ENCODE measurements at places on chromosomes 1 and 21.
A peak's percentile ranks its signal among the peaks of the same experiment; 100 is the strongest.

- no peak for DNase-seq
These were observed 2.8 kb upstream of the AZIN2 start for GRCh38 chr1:33078030-33078591.

GRCh38 chr1:168974611-168975010 lies 131.9 kb upstream of the ATP1B1 start:
- DNase-seq = no peak

- no peak for DNase-seq
These were observed 3.1 kb downstream of the TRAF5 start for GRCh38 chr1:211329764-211330201.

DNA sequence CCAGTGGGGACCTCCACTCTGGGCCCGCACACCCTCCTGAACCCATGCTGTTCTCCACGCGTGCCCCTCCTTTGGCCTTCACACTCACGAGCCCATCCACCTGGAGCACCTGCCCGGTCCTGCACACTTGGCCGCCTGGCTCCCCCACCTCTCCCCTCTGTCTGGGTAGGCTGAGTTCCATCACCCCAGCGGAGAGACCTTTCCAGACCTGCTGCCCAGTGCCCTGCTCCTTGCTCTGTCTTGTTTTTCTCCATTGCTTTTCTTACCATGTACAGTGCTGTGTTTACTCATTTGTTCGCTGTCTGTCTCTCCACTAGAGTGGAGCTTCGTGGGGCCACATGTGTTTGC lies 351.0 kb upstream of the VAMP3 start:
- no peak for DNase-seq

DNA sequence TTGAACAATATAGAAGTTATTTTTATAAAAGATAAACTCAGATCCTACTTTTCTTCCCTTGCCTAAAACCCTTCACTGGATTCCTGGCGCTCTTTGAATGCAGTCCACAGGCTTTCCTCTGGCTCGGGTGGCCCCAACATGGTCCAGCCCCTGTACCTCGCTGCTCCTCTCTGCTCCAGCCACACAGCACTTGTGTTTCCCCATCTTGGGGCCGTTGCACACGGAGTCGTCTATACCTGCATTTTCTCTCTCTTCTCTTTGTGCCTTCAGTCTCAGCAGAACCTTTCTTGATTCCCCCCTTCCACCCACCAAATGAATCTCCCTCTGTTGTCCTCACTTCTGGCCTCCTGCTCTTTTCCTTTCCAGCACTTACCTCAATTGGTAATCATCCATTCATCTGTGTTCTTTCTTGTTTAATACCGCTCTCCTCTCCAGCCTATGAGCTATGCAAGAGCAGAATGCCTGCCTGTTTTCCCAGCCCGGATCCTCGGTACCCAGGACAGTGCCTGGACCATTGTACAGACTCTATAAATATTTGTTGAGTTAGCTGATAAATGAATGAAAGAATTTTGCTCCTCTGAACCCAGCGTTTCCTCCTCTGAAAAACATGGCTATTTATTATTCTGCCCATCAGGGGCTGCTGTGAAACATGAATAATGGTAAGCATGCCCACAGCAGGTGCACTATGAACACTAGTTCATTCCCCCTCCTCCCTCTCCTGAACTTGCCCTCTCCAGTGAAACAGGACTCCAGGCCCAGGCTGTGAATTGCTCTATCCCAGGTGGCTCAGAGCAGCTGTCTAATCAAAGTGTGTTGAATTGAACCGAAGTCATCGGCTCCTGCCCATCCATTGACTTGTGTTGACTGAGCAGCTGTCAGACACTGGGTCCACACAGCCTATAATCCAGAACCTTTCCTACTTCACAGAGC lies 266.9 kb downstream of the PTPRU start:
- no peak for DNase-seq

DNA sequence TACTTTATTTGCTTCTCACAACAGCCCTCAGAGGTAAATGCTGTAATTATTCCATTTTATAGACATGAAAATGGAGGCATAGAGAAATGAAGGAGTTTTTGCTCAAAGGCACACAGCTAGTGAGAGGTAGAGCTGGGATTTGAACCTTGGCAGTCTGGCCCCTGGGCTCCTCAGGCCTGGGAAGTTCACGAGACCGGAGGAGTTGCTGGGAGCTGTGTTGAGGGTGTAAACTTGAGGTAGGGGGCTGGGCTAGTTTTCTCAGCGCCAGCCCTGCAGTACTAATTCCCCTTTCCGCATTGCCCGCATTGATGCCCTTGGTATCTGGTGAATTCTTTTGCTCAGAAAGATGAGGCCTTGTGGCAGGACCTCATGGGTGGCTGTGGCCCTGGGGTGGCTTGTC lies 73.3 kb downstream of the PTPRU start:
- DNase-seq = no peak

DNA sequence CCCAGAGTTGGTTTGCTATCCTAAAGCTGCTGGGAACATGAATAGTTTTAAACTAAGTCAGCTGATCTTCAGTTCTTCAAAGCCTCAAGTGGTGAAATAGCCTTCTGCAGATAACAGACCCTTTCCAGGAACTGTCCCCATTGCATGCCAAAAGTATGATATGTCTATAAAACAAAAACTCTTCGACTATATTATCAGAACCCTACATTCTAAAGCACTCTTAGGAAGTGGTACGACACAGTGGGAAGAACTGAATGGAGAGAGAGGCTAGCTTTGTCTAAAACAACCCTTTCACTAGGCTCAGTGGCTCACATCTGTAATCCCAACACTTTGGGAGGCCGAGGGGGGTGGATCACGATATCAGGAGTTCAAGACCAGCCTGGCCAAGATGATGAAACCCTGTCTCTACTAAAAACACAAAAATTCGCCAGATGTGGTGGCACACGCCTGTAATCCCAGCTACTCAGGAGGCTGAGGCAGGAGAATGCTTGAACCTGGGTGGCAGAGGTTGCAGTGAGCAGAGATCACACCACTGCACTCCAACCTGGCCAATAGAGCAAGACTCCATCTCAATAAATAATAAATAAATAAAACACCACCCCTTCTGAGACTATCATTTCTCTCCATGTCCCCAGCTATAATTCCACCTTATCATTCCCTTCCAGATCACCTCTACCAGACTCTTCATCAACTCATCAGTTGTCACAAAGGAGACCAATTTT lies 2.2 kb upstream of the FRRS1 start:
- DNase-seq = peak; percentile 8

DNA sequence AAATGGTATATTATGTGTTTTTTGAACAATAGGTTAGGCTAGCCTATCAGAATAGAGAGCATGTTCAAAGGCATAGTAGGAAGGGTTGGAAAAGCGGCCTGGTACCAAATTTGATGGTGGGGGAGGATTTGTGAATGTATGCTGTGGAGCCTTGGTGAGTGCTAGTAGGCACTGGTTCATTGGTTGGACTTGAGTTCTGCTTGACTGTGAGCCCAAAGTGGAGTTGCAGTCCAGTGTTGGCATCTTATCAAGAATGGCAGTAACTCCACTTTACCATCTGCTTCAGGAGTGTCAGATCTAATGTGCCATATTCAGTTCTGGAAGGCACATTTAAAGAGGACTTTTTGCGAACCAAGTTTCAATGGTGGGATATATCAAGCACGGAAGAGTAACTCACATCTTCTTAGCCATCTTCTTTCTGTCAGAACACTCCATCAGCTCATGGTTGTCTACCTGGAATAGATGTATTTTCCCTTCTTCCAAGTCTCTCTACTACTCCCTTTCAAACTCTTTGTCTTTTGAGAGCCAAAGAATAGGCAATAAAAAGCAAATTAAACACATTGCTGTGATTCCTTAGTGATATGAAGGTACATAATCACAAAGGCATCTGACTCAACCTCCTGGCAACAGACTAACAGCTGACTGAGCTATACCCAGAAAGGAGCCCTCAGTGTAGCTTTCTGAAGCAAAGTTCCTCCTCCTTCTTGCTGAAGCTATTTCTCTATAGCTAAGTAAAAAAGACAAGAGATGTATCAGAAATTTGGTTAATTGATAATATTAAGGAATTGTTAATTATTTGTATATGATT lies 21.7 kb downstream of the LRRC8B start:
- peak; percentile 37 for DNase-seq

- no peak for DNase-seq
These were observed 19.4 kb downstream of the PRPF38A start for GRCh38 chr1:52423771-52424170.

DNA sequence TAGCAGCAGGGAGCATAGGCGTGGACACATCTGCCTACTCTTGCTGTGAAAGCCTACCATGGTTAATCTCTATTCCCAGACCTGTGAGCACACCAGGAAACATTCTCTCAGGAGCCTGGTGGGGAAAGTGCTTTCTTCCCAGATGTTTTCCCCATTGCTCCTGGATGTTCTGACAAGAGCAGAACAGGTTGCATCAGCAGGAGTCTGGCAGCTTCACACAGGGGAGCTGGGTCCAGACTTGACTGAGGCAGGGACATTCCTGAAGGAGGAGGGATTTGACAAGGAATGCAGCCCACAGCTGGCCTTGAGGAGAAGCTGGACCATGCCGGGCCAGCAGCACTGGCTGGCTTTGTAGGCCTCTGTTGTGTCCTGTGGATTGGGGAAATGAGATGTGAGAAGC lies 21.0 kb upstream of the ARTN start:
- DNase-seq = peak; percentile 74

GRCh38 chr1:214476229-214476985 lies 75.0 kb downstream of the PTPN14 start:
- DNase-seq = no peak

DNA sequence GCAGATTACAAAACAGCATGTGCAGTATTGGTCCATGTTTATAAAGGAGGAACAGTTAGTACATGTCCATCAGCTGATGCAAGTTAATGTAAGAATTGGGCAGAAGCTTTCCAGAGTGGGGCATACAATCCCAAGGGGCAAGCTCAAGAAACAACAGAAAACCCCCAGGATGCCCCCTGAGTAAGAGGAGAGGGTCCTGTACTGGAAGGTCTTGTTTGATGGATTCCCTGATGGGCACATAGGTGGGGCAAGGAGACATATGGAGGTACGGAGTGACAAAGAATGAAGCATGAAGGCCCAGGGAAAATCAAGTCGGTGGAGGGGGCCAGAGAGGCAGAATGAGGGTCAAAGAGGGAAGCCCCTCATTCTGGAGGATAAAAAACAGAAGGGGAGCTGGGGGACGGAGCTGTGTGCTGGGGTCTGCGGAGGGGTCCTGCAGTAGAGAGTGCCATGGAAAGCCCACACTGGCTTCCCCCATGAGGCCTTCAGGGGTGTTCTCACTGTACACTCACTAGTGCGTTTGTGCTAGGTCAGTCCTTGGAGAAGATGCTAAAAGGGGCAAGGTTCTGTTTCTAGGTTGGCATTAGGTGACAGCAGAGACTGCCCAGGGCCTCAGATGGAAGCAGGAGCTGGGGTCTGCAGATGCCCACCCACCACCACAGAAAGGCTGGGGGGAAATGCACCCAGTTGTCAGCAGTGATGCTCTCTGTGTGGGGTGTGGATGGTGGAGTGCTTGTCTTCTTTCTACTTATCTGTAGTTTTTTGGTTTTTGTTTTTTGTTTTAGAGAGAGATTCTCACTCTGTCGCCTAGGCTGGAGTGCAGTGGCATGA lies 12.5 kb upstream of the MATN1 start:
- DNase-seq = no peak

- DNase-seq = no peak
These were observed 19.7 kb upstream of the MX1 start for GRCh38 chr21:41406340-41406739.

- DNase-seq = peak; percentile 3
These were observed 648.4 kb downstream of the PLA2G4A start for GRCh38 chr1:187477103-187477502.

DNA sequence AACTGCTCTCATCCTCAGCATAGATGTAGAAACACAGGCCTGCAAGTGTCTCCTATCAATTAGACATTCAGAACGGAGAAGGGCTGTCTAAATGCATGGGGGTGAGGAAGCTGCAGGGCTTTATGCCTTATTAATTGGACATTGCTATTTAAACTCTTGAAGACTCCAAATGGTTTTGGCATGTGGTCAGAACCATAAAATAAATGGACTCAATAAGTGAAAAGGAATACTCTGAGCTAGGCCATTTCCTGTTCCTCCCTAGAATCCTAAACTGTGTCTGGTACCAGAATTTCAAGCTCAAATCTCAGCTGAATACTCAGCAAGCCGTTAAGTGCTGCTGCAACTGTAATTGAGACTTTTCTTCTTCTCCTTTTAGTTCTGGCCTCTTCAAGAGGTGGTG lies 80.4 kb upstream of the C1orf87 start:
- DNase-seq = no peak

DNA sequence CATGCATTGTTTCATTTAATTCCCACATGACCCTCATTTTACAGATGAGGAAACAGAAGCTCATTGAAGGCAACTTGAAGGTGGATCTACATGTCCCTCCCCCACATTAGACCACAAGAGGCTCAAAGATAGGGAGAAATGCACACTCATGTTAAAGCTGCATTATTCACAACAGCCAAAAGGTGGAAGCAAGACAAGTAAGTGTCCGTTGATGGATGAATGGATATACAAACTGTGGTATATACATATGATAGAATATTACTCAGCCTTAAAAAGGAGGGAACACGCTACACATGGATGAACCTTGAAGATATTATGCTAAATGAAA lies 149.7 kb upstream of the JUN start:
- DNase-seq = peak; percentile 23

- DNase-seq = no peak
These were observed 68.0 kb downstream of the PDE9A start for GRCh38 chr21:42721341-42721824.

- DNase-seq = no peak
These were observed 57.8 kb downstream of the EDARADD start for GRCh38 chr1:236451796-236452373.

GRCh38 chr1:215055281-215055935 lies 27.1 kb upstream of the KCNK2 start:
- DNase-seq = peak; percentile 9

GRCh38 chr1:12712076-12712475 lies 3.8 kb upstream of the AADACL3 start:
- DNase-seq = peak; percentile 68

DNA sequence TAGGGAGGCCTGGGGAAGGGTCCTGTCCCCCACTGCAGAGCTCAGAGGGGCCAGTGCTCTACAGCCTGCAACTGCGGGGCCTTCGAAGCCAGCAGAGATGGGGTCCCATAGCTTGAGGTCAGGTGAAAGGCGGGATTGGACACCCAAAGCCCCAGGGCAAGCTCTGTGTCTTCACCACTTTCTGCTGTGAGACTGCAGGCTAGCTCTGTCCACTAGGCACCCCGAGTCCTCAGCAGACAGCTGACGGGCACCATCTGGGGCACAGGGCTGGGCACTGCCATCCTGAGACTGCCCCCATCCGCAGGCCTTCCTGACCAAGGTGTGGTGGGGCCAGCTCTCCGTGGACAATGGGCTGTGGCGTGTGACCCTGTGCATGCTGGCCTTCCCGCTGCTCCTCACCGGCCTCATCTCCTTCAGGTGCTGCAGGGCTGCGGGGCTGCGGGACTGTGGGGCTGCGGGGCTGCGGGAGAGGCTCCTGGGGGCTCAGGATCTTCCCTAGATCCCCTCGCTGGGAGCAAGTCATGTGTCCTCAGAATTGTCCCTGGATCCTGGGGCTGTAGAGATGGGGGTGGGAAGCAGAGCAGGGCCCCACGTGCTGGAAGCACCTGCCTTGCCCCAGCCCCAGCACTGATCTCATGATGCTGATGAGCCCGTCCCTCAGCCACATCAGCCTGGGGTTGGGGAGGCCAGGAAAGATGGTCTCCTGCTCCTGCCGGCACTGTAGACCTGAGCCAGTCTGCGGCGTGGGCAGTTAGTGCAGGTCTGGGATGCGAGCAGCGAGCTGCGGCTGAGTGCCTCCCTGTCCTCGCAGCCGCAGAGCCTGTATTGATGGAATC lies 46.8 kb downstream of the TRPM2 start:
- no peak for DNase-seq

- DNase-seq = no peak
These were observed 56.9 kb downstream of the FHAD1 start for GRCh38 chr1:15303935-15304334.

Measured in fibroblast of skin of right quadriceps (primary cell).